ENCODE measurements at places on chromosomes 11 and 22.

- DNase-seq = no peak
Observed at GRCh38 chr11:9267680-9268079, 2.5 kb upstream of the DENND5A start.

DNA sequence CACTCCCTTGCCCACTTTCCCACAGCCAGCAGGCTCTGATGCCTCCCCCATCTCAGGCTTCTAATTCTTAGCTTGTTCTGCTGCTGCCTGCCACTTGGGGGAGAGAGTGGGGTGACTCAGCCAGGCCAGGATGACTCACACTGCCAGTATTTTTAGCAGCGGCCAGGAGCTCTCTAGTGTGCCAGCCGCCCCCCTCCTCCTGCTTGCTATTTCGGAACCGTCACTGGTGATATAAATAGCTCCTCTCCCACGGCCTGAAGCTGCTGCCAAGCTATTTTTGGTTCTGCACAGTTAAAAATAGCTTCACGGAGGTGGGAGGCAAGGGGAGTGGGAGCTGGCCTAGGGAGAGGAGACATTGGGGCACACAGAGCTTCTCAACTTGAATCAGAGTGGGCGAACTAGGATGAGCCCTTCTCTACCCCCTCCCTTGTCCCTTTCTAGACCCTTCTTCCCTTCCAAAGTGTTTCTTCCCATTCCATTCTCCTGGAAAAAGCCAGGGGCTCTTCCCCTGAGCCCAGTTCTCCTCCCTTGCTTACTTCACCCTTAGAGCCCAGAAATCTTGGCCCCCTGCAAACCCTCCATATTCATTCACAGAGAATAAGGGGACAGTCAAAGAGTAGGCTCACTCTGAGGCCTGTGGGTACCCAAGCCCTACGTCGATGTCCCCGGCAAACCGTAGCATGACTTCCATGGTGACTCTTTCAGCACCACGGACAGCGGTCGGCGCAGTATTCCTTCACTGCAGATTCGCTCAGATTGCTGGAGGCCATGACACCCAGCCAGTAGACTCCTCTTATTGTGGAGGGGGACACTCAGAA, 2.5 kb upstream of the NPAS4 start:
- peak; percentile 90 for DNase-seq

DNA sequence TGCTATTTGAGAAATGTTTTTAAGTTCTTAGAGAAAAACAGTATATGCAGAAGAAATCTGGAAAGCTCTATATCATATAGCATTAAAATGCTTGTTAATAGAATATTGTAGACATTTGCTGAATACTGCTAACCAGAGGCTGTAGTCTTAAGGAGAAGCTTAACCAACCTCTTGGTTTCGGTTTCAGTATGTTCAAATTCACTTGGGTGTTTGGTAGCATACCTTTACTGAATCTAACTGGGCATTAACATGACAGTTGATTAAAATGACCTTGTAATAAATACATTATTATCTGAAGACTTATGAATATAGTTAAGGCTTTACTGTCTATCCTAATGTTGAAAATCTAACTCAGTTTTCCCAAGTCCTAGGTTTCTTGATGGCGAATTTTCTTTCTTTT, 5.4 kb downstream of the PCF11 start:
- DNase-seq = no peak

DNA sequence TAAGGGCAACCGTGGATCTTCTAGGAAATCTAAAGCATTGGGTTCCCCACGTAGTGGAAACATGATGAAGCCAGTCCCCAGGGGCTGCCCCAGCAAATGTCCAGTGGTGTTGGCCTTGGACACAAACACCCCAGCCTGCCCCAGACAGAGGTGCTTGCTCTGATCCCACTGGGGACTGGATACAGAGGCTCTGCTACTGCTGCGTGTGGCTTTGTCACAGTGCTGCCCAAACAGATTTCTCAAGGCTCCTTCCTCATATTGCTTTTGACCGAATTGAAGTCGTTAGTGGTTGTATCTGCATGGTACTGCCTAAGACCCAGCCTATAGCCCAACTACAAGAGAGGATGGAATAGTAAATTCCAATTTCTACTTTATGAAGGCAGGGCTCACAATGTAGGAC, 40.1 kb upstream of the CD44 start:
- no peak for DNase-seq

- DNase-seq = no peak
Observed at GRCh38 chr22:35411102-35411501, 11.2 kb downstream of the MCM5 start.

DNA sequence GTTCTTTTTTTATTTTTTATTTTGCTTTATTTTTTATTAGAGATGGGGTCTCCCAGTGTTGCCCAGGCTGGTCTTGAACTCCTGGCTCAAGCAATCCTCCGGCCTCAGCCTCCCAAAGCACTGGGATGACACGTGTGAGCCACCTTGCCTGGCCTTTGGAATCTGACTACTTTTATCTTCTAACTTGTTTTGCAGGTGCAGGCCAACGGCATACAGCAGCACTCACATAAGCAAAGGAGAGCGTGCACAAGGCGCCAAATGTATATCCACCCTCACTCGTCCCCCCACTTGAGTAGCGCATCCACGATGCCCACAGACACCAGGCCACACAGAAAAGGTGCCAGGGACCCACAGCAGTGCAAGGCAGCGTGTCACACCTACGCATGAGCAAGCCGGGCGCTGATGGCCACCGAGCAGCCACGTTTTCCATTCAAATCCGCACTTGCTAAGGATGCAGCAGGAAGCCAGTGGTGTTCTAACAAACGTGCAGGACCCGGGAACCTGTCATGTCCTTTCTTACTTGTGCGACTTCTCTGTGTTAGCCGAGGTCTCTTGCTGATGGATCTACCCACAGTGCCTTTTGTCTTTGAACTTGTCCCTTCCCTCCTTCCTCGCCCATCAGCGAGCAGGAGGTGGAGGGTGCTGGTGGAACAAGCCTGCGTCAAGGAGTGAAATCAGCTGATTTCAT, 5.9 kb downstream of the ASCL2 start:
- no peak for DNase-seq

- DNase-seq = peak; percentile 39
Observed at GRCh38 chr22:42697542-42698013, 23.1 kb downstream of the A4GALT start.

- no peak for DNase-seq
Observed at GRCh38 chr22:49067504-49067903, 760.2 kb downstream of the BRD1 start.

DNA sequence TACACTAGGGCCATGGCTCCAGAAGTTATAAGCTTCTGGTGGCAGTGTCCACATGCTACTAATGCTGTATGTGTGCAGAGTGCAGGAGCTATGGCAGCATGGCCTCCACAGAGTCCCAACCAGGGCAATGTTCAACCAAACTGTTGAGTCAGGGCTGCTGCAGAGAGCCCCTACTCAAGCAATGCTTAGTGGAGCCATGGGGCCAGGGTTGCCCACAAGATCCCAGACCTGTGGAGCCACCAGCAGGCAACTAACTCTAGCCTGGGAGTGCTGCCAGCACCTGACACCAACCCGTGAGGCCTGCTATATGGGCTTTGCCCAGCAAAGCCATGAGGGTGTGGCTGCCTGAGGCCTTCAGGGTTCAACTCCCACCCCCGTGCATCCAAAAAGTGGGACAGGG, 655.2 kb downstream of the TBC1D22A start:
- no peak for DNase-seq

GRCh38 chr11:62068730-62069129, 55.1 kb upstream of the INCENP start:
- DNase-seq = no peak

GRCh38 chr11:117171404-117172061, 7.0 kb upstream of the SIDT2 start:
- no peak for DNase-seq

- no peak for DNase-seq
Observed at GRCh38 chr11:61588728-61589191, 7.9 kb upstream of the SYT7 start.

- DNase-seq = no peak
Observed at GRCh38 chr11:63614136-63614671, at the start of gene PLAAT3. PLAAT3 (minus strand) TSS chr11:63614433; CDS start chr11:63614014, 419 bp downstream.

DNA sequence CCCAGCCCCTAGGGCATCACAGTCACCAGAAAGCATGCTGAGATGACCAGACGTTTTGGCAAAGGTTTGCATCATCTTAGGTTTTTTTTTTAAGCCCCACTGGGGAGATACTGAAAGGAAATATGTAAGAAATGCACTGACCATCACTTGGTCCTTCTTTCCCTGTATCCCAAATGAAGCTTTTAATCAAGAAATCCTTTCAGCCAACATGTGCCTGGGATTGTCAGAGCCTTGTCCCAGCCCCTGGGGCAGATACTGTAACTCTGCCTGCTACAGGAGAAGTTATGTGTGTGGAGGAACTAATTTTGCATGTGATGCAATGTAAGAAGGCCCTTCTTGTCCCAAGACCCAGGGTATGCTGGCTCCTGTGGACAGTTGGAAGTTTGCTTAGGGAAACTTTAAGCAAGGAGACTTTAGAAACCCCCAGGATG, 65.6 kb downstream of the PPFIBP2 start:
- DNase-seq = no peak

- DNase-seq = no peak
Observed at GRCh38 chr11:72573855-72574445, 100.3 kb downstream of the PDE2A start.

DNA sequence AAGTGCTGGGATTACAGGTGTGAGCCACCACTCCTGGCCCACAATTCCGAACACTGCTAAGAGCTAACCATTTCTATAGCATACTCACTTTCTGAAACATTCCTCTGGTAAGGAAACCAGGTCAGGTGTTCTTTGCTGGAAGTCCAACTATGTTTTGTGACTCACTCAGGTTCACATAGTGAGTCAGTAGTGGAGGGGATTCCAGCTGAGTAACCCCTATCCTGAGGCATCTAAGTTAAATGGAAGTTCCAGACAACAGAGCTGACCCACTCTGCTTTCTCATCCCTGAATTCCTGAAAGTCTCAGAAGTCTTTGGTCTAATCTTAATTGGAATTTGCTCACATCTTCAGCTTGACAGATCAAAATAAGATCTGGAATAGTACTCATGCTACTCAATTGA, 3.0 kb upstream of the CHRNA10 start:
- peak; percentile 1 for DNase-seq

- DNase-seq = no peak
Observed at GRCh38 chr11:7671347-7672215, 1.7 kb downstream of the CYB5R2 start.

GRCh38 chr11:45945397-45945999, 23.0 kb downstream of the LARGE2 start:
- DNase-seq = no peak

GRCh38 chr11:8694137-8694536, 11.5 kb downstream of the RPL27A start:
- no peak for DNase-seq

DNA sequence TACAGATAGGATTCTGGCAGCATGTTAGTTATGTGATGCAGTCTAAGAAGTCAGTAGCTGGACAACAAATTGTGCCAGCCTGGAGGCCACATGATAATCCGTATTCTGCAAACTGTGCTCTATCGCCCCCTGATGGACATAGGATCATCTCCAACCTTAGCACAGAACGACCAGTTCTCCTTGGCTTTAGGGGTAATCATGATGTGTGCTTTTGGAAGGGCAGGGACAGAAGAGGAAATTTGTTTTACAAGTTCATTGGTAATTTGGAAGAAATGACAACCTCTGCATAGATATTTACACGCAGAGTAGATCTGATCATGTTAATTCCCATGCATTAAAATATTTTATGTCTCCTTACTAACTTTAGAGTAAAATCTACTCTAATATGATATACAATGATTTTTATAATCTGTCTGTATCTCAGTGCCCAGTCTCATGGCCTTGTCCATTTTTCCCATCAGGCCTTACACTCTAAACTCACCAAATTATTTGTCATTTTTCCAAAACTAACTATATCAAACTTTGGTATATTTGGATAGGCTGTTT, 12.1 kb downstream of the OR10D3 start:
- DNase-seq = peak; percentile 15

DNA sequence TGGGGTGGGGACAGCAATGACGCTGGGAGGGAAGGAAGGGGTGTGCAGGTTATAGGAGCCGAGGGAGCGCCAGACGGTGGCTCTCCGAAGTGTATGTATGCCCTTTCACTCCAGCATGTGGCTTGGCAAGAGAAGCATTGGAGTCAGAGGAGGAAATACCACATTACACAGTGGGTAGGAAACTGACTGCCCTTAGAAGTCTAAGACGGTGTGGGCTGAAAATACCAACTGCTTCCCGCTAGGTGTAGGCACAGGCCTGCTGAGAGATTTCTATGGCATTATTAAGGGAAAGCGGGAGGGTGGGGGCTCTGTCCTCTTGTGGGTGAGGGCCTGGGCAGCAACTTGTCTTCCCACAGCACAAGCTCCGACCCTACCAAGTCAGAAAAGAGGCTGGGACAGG, 44.7 kb downstream of the CACNG2 start:
- no peak for DNase-seq

DNA sequence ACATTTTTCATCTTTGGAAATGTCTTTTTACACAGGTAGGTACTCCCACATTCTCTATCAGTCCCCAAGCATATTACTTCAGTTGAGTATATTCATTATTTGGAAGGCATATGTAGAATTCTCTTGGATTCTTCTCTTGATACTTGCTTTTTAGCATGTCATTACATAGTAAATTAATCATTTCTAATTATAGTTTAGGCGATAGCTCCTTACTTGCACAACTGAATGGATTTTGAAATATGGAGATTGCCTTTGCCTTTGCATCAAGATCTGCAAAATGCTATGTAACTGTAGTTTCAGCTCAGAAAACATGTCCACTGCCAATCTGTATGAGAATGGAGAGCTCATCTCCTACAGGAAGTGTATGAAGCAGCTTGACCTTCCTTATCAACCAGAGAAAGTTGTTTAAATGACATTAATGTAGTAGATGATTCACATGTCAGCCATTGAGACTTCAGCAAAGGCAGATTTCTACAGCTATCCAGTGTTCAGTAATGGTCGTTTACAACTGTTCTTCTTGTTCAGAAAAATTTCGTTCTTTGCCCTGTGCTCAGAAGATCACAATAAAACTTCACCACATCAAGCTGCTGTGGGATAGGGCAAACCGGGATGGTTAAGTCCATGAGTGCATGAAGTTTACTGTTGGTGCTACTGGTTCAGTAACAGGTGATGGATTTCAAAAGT, 61.6 kb downstream of the PPP6R3 start:
- no peak for DNase-seq

DNA sequence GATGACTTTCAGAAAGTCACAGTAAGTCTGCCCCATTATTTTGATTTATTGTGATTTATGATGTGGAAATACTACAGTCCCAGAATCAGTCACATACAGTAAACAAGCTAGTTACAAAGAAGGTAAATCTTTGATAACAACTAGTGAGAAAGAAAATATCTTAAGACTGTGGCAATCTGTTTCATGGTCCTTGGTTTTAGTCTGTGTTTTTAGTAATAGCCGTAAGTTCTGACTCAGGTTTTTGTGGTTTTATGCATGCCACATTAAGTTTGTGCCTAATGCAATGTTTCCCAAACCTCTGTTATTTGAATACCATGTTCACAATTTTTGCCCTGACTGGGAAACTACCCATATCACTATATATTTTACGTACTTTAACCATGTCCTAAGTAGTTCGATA, 6.7 kb downstream of the CEP295 start:
- no peak for DNase-seq

DNA sequence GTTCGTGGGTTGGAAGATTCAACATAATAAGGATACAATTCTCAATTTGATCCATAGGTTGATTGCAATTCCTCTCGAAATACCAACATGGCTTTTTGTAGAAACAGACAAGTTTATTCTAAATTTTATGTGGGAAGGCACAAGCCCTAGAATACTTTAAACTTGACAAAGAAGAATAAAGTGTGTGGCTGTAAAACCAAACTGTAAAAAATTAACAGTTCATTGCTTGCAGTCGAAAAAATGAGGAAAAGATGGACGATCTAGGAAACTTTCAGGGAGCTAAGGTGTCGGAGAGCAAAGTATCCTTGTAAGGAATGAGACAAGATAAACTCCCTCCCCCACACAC, 1.0 kb upstream of the GLB1L3 start:
- no peak for DNase-seq

Measured in fibroblast of skin of left biceps (primary cell).